ENCODE measurements at places on chromosomes 11 and 22. TPM values are rescaled to one million over a fixed set of nuclear protein-coding genes. Genes with fewer than 3 reads are reported as not detected.

- no peak for ATAC-seq
Measured at GRCh38 chr22:38204784-38205183, 3.0 kb downstream of the MAFF start.

DNA sequence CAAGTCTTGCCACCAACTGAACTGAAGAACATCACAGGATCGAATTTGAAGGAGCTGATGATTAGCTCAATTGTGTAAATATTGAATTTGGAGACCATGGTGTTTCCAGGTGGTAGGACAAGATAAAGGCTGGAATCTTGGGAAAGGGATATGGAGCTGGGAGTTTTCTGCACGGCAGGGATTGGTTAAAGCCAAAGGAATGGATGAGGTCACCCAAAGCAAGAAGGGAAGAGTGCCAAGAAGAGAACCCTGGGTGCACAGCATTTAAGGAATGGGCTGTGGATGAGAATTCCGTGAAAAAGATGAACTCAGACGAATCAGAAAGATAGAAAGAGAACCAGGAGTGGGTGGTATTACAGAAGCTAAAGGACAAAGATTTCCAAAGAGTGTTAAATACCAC, 29.4 kb upstream of the RRAS2 start:
- ATAC-seq, result no peak

- ATAC-seq, result peak; percentile 79
Measured at GRCh38 chr11:46369458-46370152, 11.9 kb upstream of the MDK start.

- no peak for ATAC-seq
Measured at GRCh38 chr22:17114898-17115235, 6.3 kb downstream of the TMEM121B start.

GRCh38 chr11:35126000-35126878, 12.7 kb upstream of the CD44 start:
- no peak for ATAC-seq

DNA sequence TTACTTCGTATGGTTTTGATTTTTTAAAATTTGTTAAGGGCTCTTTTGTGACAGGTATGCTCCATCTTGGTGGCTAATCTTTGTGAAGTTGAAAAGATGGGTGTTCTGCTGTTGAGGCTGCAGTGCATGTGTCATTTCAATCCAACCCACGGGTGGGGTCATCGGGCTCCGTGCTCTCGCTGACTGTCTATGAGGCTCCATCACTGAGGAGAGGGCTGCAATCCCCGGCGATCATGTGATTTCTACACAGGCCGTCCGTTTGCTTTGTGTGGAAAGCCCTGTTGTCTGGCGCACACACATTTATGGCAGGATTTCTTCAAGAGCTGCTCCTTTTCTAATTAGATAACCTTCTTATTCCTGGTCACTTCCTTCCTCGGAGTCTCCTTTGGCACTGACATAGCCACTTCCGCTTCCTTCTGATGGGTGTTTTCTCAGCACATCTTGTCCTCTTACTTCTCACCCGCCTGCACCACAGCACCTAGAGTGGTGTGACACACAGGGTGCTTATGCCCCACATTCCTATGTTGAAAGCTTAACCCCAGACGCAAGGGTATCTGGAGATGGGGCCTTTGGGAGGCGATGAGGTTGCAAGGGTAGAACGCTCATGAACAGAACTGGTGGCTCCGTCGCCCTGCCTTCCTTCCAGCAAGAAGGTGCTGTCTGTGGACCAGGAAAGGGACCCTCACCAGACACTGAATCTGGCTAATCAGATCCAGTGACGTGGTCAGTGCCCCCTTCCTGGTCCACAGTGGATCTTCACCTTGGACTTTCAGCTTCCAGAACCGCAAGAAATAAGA, 9.4 kb downstream of the MOB2 start:
- ATAC-seq, result peak; percentile 67

- ATAC-seq, result no peak
Measured at GRCh38 chr11:33682446-33682845, 18.2 kb downstream of the C11orf91 start.

- ATAC-seq, result no peak
Measured at GRCh38 chr11:7570938-7571521, 57.2 kb downstream of the PPFIBP2 start.

DNA sequence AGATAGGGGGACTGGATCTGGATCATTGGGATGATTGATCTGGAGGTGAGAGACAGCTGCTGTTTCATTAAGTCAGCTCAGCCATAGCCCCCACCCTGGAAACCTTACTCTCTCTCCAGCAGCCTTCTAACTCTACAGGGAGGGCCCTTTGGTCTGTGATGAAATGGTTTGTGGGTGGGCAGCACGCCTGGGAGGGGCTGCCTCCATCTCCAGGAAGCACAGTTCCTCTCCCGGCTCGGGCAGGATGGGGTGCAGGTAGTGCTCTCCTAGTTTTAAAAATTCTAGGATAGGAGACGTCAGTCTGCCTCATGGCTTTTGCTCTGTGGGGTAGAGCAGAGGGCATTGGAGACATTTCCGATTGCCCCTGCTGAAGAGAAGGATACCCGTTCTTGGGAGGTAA, 89.7 kb downstream of the CEP164 start:
- ATAC-seq, result no peak

- ATAC-seq, result no peak
Measured at GRCh38 chr11:6633422-6634408, 14.5 kb upstream of the TPP1 start.

DNA sequence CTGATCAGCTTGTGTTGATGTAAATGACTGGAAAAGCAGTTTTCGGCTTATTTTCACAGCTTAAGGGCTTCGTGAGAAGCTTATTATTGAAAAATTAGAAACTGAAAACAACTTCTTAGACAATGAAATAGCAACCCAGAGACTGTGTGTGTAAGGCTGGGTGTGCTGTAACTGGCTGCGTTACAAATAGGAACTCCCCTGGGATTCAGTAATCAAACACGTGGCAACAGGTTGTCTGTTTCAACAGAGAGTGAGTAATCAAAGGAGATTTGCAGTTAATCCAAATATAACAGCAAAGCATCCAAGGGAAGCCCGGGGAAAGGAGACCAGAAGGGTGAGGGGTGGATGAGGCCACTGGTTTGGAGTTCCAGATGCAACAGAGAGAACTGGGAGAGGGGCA, 19.2 kb downstream of the NTM start:
- ATAC-seq, result no peak

- ATAC-seq, result no peak
Measured at GRCh38 chr11:43135966-43136534, 175.7 kb upstream of the API5 start.

GRCh38 chr11:70548976-70549375, 150.6 kb downstream of the CTTN start:
- no peak for ATAC-seq

DNA sequence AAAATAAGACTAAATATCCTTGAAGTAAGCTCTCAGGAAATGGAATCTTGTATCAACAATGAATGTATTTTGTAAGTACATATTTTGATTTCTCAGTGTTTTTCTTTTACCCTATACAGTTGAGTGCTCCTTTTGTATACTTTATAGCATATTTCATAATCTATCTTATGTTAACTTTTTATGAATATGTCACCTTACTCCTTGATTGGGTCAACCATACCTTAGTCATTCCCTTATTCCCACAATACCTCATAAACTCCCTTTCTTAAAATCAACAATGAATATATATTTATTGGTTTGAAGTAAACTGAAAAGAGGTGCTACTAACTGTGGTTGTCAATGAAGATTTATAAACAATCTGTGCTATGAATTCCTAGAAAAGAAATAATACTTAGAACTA, 686.2 kb downstream of the METTL15 start:
- ATAC-seq, result no peak

DNA sequence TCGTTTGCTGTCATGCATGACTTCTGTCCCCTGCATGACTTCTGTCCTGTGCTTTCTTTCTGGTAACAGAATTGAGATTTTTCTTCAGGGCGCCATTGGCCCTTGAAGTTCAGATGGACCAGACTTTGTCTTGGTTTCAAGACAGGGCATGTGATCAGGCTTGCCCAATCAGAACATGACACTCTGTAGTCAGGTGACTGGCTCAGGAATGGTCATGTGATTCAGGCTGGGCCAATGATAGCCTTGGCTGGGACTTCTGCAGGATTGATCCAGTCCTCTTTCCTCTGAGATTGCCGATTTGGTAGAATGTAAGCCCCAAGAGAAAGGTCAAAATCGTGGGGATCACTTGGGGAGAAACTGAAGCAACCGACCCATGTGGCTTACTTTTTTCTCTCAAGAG, 90.5 kb upstream of the ALX4 start:
- ATAC-seq, result no peak

The IL17REL gene
- 0.31 TPM for total RNA-seq

The ZFTA gene
- total RNA-seq, result 26.4 TPM

The ZDHHC8 gene
- total RNA-seq, result 7.6 TPM

The TMEM135 gene
- 24.4 TPM for total RNA-seq

The PHETA2 gene
- 0.81 TPM for total RNA-seq

The CSNK2A3 gene
- total RNA-seq, result 2.2 TPM

The ESAM gene
- total RNA-seq, result 0.89 TPM

The GGT1 gene
- total RNA-seq, result 1.3 TPM

The PIWIL4 gene
- total RNA-seq, result 0.67 TPM

The ATG2A gene
- total RNA-seq, result 32.5 TPM

The TMA7B gene
- 0.28 TPM for total RNA-seq
